ENCODE measurements at places on chromosomes 1 and 21. TPM values are rescaled to one million over a fixed set of nuclear protein-coding genes. Genes with fewer than 3 reads are reported as not detected.

GRCh38 chr1:2300851-2301606 lies 72.9 kb downstream of the SKI start:
- H3K27ac ChIP-seq, result peak overlapping the region; percentile 79
- H3K4me3 ChIP-seq, result no peak overlapping the region
- H3K36me3 ChIP-seq, result peaks cover 24% of the 10 kb centered on the region
- peak; percentile 51 for DNase-seq

- H3K27me3 ChIP-seq, result no peaks in the 10 kb centered on the region
- no peak overlapping the region for H3K4me3 ChIP-seq
- DNase-seq, result peak; percentile 86
- peak overlapping the region; percentile 83 for H3K27ac ChIP-seq
- peaks cover 32% of the 10 kb centered on the region for H3K4me1 ChIP-seq
Measured at GRCh38 chr1:234912548-234913277, 215.9 kb downstream of the TOMM20 start.

DNA sequence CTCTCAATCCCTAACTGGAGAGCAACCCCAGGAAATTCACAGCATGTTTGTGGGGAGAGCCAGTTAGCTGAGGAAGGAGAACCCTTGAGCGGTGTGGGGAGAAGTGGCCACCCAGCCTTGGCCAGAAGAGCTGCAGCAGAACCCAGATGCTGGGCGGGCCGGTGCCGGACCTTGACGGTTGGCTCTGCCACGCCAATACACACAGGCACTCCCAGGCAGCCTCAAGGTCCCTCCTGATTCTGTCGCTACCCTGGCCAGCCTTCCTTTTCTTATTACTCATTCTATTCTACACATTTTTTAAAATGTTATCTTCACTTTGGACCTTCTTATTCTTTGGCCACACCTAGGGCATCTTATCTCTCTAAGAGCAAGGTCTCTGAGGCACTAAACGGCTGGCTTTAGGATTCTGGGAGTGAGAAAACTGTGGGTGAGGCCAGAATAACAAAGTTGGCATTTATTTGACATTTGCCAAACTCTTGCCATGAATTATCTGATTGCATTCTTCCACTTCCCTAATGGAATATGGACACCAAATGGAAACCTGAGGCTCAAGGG lies 50.4 kb upstream of the GPR37L1 start:
- no peak overlapping the region for H3K4me3 ChIP-seq
- no peaks in the 10 kb centered on the region for H3K4me1 ChIP-seq
- no peak overlapping the region for H3K27ac ChIP-seq
- no peaks in the 10 kb centered on the region for H3K36me3 ChIP-seq

GRCh38 chr1:114719424-114719787 lies 2.8 kb upstream of the NRAS start:
- peaks cover 13% of the 10 kb centered on the region for H3K4me1 ChIP-seq
- H3K27ac ChIP-seq, result no peak overlapping the region
- no peak for DNase-seq
- no peak overlapping the region for H3K4me3 ChIP-seq
- H3K36me3 ChIP-seq, result peaks cover 67% of the 10 kb centered on the region

- no peak for DNase-seq
- no peaks in the 10 kb centered on the region for H3K36me3 ChIP-seq
- H3K4me3 ChIP-seq, result no peak overlapping the region
- H3K4me1 ChIP-seq, result peaks cover 4% of the 10 kb centered on the region
- H3K27me3 ChIP-seq, result no peaks in the 10 kb centered on the region
Measured at GRCh38 chr1:53516181-53516580, 57.0 kb downstream of the DMRTB1 start.

GRCh38 chr1:85660541-85660940 lies 47.7 kb downstream of the ZNHIT6 start:
- no peak overlapping the region for H3K27ac ChIP-seq
- no peaks in the 10 kb centered on the region for H3K27me3 ChIP-seq
- H3K36me3 ChIP-seq, result no peaks in the 10 kb centered on the region
- peaks cover 10% of the 10 kb centered on the region for H3K4me1 ChIP-seq

Gene RGS8
- 5.9 TPM for total RNA-seq

GRCh38 chr1:208181364-208181763 lies 62.8 kb downstream of the PLXNA2 start:
- H3K27me3 ChIP-seq, result no peaks in the 10 kb centered on the region
- no peaks in the 10 kb centered on the region for H3K36me3 ChIP-seq
- H3K27ac ChIP-seq, result no peak overlapping the region
- no peak overlapping the region for H3K4me3 ChIP-seq
- no peak for DNase-seq
- H3K4me1 ChIP-seq, result peaks cover 57% of the 10 kb centered on the region

GRCh38 chr21:33677450-33677849 lies 35.1 kb downstream of the ITSN1 start:
- no peaks in the 10 kb centered on the region for H3K4me1 ChIP-seq
- no peak for DNase-seq
- no peaks in the 10 kb centered on the region for H3K27me3 ChIP-seq

Gene BEND5
- total RNA-seq, result 15.7 TPM

- H3K4me1 ChIP-seq, result no peaks in the 10 kb centered on the region
- no peaks in the 10 kb centered on the region for H3K36me3 ChIP-seq
- no peak overlapping the region for H3K4me3 ChIP-seq
- no peaks in the 10 kb centered on the region for H3K27me3 ChIP-seq
Measured at GRCh38 chr1:198747127-198747526, 108.3 kb downstream of the PTPRC start.

GRCh38 chr1:3097861-3098260 lies 28.9 kb downstream of the PRDM16 start:
- no peak overlapping the region for H3K27ac ChIP-seq
- DNase-seq, result no peak
- H3K36me3 ChIP-seq, result no peaks in the 10 kb centered on the region
- no peak overlapping the region for H3K4me3 ChIP-seq
- peaks cover 20% of the 10 kb centered on the region for H3K4me1 ChIP-seq

- no peaks in the 10 kb centered on the region for H3K4me1 ChIP-seq
- H3K27ac ChIP-seq, result no peak overlapping the region
- no peaks in the 10 kb centered on the region for H3K36me3 ChIP-seq
- no peaks in the 10 kb centered on the region for H3K27me3 ChIP-seq
- no peak for DNase-seq
Measured at GRCh38 chr1:2032737-2033136, 13.6 kb downstream of the GABRD start.

Gene MSH4
- total RNA-seq, result 0.40 TPM

- no peak overlapping the region for H3K4me3 ChIP-seq
- H3K27ac ChIP-seq, result no peak overlapping the region
- no peaks in the 10 kb centered on the region for H3K27me3 ChIP-seq
- no peaks in the 10 kb centered on the region for H3K36me3 ChIP-seq
Measured at GRCh38 chr1:94039871-94040569, 80.9 kb downstream of the ABCA4 start.

- H3K4me3 ChIP-seq, result no peak overlapping the region
- no peaks in the 10 kb centered on the region for H3K27me3 ChIP-seq
- no peak for DNase-seq
- peaks cover 9% of the 10 kb centered on the region for H3K36me3 ChIP-seq
Measured at GRCh38 chr21:45983649-45983965, 2.0 kb downstream of the COL6A1 start.

Gene SNRPE
- total RNA-seq, result 54.7 TPM

GRCh38 chr1:179107706-179108629 lies 26.1 kb downstream of the TOR3A start:
- no peak overlapping the region for H3K4me3 ChIP-seq
- no peaks in the 10 kb centered on the region for H3K27me3 ChIP-seq
- H3K27ac ChIP-seq, result no peak overlapping the region
- H3K36me3 ChIP-seq, result peaks cover 41% of the 10 kb centered on the region
- no peak for DNase-seq

GRCh38 chr1:185834371-185834905 lies 100.2 kb downstream of the HMCN1 start:
- H3K27me3 ChIP-seq, result no peaks in the 10 kb centered on the region
- no peaks in the 10 kb centered on the region for H3K36me3 ChIP-seq
- no peak for DNase-seq
- no peak overlapping the region for H3K27ac ChIP-seq

- no peak overlapping the region for H3K4me3 ChIP-seq
- no peaks in the 10 kb centered on the region for H3K36me3 ChIP-seq
- no peak overlapping the region for H3K27ac ChIP-seq
- no peak for DNase-seq
Measured at GRCh38 chr1:222329493-222330045, 218.3 kb downstream of the HHIPL2 start.

- H3K27ac ChIP-seq, result no peak overlapping the region
- H3K4me1 ChIP-seq, result peaks cover 27% of the 10 kb centered on the region
Measured at GRCh38 chr1:41783189-41783639, 135.5 kb downstream of the HIVEP3 start.

DNA sequence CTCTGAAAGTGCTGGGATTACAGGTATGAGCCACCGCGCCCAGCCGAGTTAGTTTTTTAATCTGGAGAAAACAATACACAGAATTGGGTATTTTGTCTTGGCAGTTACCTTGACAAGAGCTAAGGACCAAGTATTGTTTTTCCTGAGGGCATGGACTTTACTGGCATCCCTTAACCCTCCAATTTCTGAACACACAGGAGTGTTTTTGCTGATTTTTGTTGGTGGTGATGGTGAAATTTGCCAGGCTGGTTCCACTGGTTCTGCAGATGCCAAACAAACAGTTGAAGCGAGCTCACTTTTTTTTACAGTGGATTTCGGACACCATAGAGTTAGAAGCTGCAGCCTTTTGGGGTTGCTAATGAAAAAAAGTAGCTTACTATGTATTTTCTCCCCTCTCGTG lies 37.2 kb upstream of the SH3D21 start:
- H3K27ac ChIP-seq, result no peak overlapping the region
- peaks cover 16% of the 10 kb centered on the region for H3K4me1 ChIP-seq
- no peak for DNase-seq
